Liver (tissue), 10 donors: ENCODE measurements at places on chromosomes 3 and 15. TPM values are rescaled to one million over a fixed set of nuclear protein-coding genes. Genes with fewer than 3 reads are reported as not detected.

The MYO1E gene
- 13.6 TPM for polyA plus RNA-seq

The IL5RA gene
- polyA plus RNA-seq = 0.02 TPM

The STT3B gene
- polyA plus RNA-seq = 23.9 TPM

The DUOX2 gene
- not detected for polyA plus RNA-seq

The AGTR1 gene
- polyA plus RNA-seq = 30.0 TPM
